ENCODE measurements at places on chromosomes 1 and 21.

- DNase-seq, result no peak
These were observed 246.4 kb upstream of the HOOK1 start for GRCh38 chr1:59568158-59568935.

- no peak for DNase-seq
These were observed 151.0 kb downstream of the ST6GALNAC3 start for GRCh38 chr1:76225526-76225925.

- DNase-seq, result no peak
These were observed 138.6 kb downstream of the LIPI start for GRCh38 chr21:14071902-14072734.

DNA sequence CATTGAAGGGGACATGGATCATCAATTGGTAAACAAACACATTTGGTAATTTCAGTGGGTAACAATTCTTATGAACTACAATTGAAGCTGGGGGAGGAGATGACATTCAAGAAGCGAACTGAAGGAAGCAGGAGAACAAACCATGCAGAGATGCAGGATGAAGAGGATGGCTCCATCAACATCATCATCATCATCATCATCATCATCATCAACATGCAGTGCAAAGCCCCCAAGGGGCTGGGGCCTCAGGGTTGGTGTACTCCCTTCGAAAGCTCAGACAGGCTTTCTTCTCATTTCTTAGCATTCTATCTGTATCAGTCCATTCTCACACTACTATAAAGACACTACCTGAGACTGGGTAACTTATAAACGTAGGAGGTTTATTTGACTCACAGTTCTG lies 105.8 kb downstream of the DUSP10 start:
- no peak for DNase-seq

DNA sequence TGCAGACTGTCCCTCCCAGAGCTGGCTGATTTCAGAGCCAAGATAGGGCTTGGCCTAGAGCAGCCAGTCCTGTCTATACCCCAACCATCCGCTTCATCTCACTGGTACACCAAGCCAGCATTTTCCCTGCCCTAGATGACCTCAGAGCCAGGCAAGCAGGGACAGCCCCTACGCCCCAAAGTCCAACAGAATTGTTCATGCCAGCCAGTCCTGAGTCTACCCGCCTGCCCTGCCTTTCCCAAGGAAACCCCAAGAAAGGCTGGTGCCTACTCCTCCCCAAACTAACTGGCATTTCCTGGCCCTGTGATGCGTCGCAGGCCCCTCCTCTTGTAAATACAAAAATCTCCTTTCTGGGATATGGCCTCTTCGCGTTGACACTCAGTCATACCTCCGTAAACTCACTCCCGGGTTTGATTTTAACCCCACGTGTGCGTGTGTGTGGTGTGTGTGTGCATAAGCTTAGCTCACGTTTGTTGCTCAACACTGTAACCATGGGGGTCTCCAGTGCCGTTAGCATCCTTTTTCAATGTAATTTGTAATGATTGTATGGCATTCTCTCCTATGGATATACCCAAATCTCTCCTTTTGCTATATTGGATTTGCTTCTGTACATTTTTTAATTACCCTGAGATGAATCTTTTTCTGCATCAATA lies 75.3 kb downstream of the SIK1 start:
- DNase-seq, result no peak

- no peak for DNase-seq
These were observed 54.1 kb downstream of the CD46 start for GRCh38 chr1:207805841-207806421.

DNA sequence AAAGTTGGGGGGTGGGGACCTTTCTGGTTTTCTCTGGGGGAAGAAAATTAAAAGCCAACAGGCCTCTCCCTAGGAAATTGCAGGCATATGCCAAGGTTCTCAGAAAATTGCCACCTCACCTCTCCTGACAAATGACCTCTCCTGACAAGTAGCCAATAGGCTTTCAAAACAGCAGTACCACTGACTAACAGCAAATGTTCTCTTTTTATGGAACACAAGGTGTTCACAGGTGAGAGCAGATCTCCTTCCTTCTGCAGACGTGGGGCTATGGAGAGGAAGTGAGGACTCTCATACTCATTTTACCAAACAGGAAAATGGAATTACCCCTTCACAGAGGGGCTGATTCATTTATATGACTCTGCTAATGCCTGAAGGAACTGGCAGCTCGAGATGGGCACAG lies 32.7 kb upstream of the SUCO start:
- no peak for DNase-seq
